ENCODE measurements at places on chromosomes 6 and 20. TPM values are rescaled to one million over a fixed set of nuclear protein-coding genes. Genes with fewer than 3 reads are reported as not detected.

The NMBR gene
- total RNA-seq = not detected

The HSPA12B gene
- not detected for total RNA-seq

- no peaks in the 10 kb centered on the region for H3K36me3 ChIP-seq
- no peaks in the 10 kb centered on the region for H3K4me1 ChIP-seq
- H3K27me3 ChIP-seq = peaks cover 9% of the 10 kb centered on the region
- H3K27ac ChIP-seq = no peak overlapping the region
Measured at GRCh38 chr6:164066766-164067165, 652.2 kb downstream of the QKI start.

DNA sequence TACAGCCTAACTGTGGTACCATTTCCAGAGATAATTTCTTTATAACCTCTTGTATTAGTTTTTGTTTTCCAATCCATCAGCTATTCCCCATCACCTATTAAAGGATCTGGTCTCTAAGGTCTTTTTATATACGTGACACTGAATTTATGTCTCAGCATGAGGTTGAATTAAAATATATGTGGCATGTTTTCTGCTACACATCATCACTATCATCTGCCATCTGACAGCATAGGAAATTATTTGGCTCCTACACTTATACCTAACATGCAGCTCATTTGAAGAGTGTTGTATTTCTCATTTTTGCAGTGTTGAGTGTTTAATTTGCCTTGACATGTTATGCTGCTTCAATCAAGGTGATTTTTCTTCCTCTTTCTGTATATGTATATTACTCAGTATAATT, 100.3 kb downstream of the LIN28B start:
- H3K27ac ChIP-seq = no peak overlapping the region
- DNase-seq = no peak
- H3K36me3 ChIP-seq = no peaks in the 10 kb centered on the region

- no peak for DNase-seq
- no peaks in the 10 kb centered on the region for H3K4me1 ChIP-seq
- H3K4me3 ChIP-seq = no peak overlapping the region
- H3K27me3 ChIP-seq = peaks cover 9% of the 10 kb centered on the region
Measured at GRCh38 chr6:17115251-17116116, 13.6 kb downstream of the STMND1 start.

GRCh38 chr6:137823826-137824555, 43.1 kb upstream of the TNFAIP3 start:
- peak overlapping the region; percentile 72 for H3K4me3 ChIP-seq
- H3K4me1 ChIP-seq = peaks cover 78% of the 10 kb centered on the region
- H3K36me3 ChIP-seq = peaks cover 25% of the 10 kb centered on the region
- peak; percentile 78 for DNase-seq
- no peaks in the 10 kb centered on the region for H3K27me3 ChIP-seq
